ENCODE measurements at places on chromosomes 4 and X. TPM values are rescaled to one million over a fixed set of nuclear protein-coding genes. Genes with fewer than 3 reads are reported as not detected.

PPP4R3C gene
- total RNA-seq: not detected

RASL11B gene
- 0.77 TPM for total RNA-seq

PARM1 gene
- total RNA-seq: 27.5 TPM

AFP gene
- not detected for total RNA-seq

FOXP3 gene
- total RNA-seq: not detected

NUP54 gene
- total RNA-seq: 33.9 TPM

TLR3 gene
- 10.9 TPM for total RNA-seq

EDA gene
- 3.1 TPM for total RNA-seq

FAT4 gene
- 7.3 TPM for total RNA-seq

PLP1 gene
- total RNA-seq: 0.26 TPM

TMEM156 gene
- total RNA-seq: 0.96 TPM

FATE1 gene
- not detected for total RNA-seq

CDS1 gene
- total RNA-seq: 0.29 TPM

MAGEC2 gene
- total RNA-seq: not detected

OPRPN gene
- total RNA-seq: not detected

RNF175 gene
- total RNA-seq: 0.45 TPM

SOX3 gene
- not detected for total RNA-seq

CC2D2A gene
- total RNA-seq: 14.3 TPM

FSTL5 gene
- total RNA-seq: not detected

UGT2A1 gene
- total RNA-seq: not detected

SLITRK4 gene
- total RNA-seq: 1.5 TPM

HELT gene
- total RNA-seq: not detected

F8A2 gene
- not detected for total RNA-seq

VSIG4 gene
- total RNA-seq: 448 TPM

USP26 gene
- not detected for total RNA-seq

GPM6B gene
- total RNA-seq: 2.3 TPM

EFNB1 gene
- total RNA-seq: 78.9 TPM

PDZD4 gene
- total RNA-seq: 2.5 TPM

FOXR2 gene
- not detected for total RNA-seq

SETD7 gene
- total RNA-seq: 81.0 TPM

TLR8 gene
- total RNA-seq: 6.6 TPM

SPANXN3 gene
- not detected for total RNA-seq

Data from mesenteric fat pad (tissue), 1 donor.